ENCODE measurements at places on chromosomes 13 and 19. TPM values are rescaled to one million over a fixed set of nuclear protein-coding genes. Genes with fewer than 3 reads are reported as not detected.

GRCh38 chr19:41334793-41335192, 18.9 kb downstream of the TGFB1 start:
- no peak for DNase-seq

DNA sequence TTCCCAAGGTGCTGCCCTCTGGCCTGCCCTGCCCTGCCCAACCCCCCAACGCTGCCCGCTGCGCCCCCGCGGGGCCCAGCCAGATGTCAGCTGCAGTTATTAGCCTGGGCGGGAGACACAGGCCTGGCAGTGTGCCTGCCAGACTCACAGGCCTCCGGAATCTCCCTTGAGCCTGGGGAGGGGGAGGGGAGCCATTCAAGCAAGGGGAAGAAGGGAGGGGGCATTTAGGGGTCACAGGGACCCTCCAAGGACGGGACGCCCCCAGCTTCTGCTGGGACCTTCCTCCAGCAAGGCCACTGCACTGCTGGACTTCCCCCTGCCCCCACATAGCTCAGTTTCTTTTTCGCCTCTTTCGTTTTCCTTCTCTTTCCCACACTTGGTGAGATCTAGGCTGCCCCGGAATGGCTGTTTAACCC, 2.6 kb upstream of the JUNB start:
- DNase-seq = peak; percentile 87

GRCh38 chr19:52898101-52898500, 666 bp upstream of the ZNF320 start:
- no peak for DNase-seq

DNA sequence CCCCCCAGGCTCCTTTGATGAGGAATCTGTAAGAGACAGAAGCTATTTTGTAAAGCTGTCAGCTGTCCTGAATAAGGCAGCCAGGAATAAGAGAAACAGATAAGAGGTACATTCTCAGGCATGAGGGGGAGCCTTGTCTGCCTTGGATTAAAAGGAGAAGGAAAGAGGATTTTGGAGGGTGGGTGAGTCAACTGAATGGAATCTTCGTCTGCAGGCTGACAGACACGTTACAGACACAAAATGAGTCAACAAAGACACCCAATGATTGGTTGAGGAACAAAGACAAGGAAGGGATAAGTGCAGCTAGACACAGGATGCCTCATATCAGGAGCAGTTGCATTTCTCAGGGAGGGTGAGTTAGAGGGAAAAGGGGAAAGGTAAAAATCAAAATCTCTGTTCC, 162.5 kb downstream of the OLFM4 start:
- peak; percentile 61 for DNase-seq

Gene FAM216B
- not detected for total RNA-seq

- no peak for DNase-seq
Observed at GRCh38 chr19:46625731-46626130, 842 bp upstream of the PTGIR start.

GRCh38 chr13:53126841-53127245, 98.2 kb downstream of the OLFM4 start:
- DNase-seq = no peak

Gene CRLF1
- not detected for total RNA-seq

Gene CBARP
- 0.86 TPM for total RNA-seq

Gene ZNF229
- 9.1 TPM for total RNA-seq

DNA sequence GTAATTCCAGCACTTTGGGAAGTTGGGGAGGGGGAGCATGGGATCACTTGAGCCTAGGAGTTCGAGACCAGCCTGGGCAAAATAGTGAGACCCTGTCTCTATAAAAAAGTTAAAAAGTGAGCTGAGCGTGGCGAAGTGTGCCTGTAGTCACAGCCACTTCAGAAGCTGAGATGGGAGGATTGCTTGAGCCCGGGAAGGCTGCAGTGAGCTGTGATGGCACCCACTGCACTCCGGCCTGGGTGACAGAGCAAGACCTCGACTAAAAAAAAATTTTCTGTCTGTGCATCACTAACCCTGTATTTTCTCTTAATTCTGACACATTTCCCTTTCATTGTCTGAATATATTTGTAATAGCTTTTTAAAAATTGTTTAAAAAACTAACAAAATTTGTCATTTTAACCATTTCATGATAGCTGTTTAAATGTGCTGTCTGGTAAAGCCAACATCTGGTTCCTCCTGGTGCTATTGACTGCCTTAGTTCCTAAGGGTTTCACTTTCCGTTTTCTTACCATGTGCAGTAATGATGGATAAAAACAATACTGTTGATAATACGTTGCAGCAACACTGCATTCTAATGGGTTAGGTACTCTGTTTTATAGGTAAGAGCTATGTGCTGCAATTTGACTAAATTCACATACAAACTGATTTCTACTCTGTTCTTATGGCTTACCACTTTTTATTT, 29.7 kb downstream of the LATS2 start:
- no peak for DNase-seq

DNA sequence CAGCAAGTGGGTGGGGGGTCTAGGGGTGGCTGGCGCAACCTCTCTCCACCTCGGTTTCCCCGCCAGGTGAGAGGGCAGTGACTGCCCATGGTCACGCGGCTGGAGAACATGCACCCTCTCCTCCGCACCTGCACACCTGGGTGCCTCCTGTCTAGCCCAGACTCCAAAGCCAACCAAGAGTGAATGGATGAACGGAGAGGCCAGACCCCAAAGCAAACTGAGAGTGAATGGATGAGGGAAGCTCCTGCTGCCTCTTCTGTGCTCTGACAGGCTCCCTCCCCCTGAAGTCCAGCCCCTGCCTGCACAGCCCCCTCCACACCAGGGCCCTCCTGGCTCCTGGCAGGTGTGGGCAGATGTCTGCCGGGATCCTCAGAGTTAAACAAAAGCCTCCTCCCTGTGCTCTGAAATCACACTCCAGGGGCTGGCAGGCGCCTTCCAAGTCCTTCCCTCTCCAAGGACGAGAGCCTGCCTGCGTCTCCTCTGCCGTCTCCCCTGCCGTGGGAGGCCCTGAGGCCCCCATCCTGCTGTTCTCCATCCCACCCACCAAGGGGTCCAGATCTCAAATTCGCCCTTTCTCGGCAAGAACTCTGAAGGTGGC, 2.2 kb downstream of the SBNO2 start:
- DNase-seq = no peak

DNA sequence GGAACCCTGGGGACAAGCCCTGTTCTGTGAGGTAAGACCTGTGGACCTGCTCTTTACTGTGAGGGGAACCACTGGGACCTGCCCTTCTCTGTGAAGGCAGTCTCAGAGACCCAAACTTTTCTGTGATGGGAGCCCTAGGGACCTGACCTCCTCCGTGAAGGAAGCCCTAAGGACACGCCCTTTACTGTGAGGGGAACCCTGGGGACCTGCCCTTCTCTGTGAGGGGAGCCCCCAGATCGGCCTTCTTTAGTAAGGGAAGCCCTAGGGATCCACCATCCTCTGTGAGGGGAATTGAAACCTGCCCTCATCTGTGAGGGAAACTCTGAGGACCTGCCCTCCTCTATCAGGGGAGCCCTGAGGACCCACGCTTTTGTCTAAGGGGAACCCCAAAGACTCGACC, 343.5 kb downstream of the UQCRFS1 start:
- no peak for DNase-seq

Gene VSIG10L
- total RNA-seq = 1.1 TPM

DNA sequence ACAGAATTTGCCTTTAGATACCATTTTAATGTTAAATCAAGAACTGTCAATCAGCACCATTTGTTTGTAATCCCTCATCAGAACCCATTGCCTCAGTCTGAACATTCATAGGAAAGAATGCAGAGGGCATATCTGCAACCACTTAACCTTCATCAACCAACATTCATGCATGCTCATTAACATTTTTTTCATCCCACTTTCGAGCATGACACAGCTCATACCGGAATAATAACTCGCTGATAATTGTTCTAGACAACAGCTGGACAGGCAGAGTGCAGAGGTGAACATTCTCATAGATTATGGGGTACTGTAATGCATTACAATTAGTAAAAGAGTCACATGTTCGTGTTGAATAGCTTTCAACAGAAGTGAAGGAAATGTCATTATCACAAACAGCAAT, 216.8 kb downstream of the DIAPH3 start:
- no peak for DNase-seq

- no peak for DNase-seq
Observed at GRCh38 chr19:11054628-11055027, 34.6 kb upstream of the LDLR start.

DNA sequence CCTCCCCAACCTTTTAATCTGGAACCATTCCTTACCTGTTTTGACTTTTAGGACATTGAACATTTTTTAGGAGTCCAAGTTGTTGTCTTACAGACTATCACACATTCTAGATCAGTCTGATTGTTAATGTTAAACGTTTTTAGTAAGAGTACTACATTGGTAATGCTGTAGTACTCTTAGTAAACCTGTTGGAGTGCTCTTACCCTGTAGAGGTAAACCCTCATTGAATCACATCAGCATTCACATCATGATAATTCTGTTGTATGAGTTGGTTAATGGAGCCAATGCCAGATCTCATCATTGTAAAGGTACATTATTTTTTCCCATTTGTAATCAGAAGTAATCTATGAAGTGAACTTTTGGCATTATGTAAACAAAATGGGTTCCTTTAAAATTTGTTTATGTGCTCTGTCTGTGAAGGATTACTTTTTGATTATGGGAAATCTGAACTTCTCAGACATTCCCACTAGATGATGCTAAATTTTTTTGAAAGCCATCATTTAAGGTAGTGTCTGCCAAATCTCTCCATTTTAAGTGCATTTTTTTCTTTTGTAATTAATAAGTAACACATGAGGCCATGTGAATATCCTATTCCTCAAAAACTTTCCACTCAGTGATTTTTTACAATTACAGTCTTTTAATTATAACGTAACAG, 55.2 kb downstream of the VWA8 start:
- DNase-seq = peak; percentile 14

Gene TPRX1
- total RNA-seq = not detected

Gene APC2
- not detected for total RNA-seq

Gene OLFM4
- not detected for total RNA-seq

Gene GNG7
- 0.23 TPM for total RNA-seq
